Heart left ventricle (tissue), 16 donors: ENCODE measurements at places on chromosomes 1 and 21.

DNA sequence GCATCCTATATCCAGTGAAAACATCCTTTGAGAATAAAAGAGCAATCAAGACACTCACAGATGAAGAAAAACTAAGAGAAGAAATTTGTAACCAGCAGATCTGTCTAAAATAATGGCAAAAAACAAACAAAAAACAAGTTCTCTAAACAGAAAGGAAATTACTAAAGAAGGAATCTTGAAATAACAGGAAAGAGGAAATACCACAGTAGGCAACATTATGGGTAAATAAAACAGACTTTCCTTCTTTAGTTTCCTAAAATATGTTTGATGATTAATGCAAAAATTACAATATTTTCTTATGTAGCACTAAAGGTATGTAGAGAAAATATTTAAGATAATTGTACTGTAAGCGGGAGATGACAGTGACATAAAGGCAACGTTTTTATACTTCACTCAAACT lies 23.5 kb downstream of the SLC19A1 start:
- peak overlapping the region; percentile 77 for H3K27ac ChIP-seq
- H3K4me3 ChIP-seq: no peak overlapping the region
- H3K27me3 ChIP-seq: no peaks in the 10 kb centered on the region
- DNase-seq: no peak
- no peaks in the 10 kb centered on the region for H3K4me1 ChIP-seq

- no peak overlapping the region for H3K4me3 ChIP-seq
- H3K36me3 ChIP-seq: no peaks in the 10 kb centered on the region
- no peak overlapping the region for H3K27ac ChIP-seq
Measured at GRCh38 chr1:67536957-67537666, 106.9 kb upstream of the SERBP1 start.

- H3K4me1 ChIP-seq: no peaks in the 10 kb centered on the region
- H3K36me3 ChIP-seq: no peaks in the 10 kb centered on the region
- H3K27ac ChIP-seq: no peak overlapping the region
- H3K27me3 ChIP-seq: no peaks in the 10 kb centered on the region
Measured at GRCh38 chr21:18524097-18524880, 120.7 kb upstream of the TMPRSS15 start.

- no peak overlapping the region for H3K27ac ChIP-seq
- no peaks in the 10 kb centered on the region for H3K36me3 ChIP-seq
- peak; percentile 42 for DNase-seq
- H3K4me3 ChIP-seq: no peak overlapping the region
Measured at GRCh38 chr1:110412576-110412975, 5.1 kb upstream of the LAMTOR5 start.

DNA sequence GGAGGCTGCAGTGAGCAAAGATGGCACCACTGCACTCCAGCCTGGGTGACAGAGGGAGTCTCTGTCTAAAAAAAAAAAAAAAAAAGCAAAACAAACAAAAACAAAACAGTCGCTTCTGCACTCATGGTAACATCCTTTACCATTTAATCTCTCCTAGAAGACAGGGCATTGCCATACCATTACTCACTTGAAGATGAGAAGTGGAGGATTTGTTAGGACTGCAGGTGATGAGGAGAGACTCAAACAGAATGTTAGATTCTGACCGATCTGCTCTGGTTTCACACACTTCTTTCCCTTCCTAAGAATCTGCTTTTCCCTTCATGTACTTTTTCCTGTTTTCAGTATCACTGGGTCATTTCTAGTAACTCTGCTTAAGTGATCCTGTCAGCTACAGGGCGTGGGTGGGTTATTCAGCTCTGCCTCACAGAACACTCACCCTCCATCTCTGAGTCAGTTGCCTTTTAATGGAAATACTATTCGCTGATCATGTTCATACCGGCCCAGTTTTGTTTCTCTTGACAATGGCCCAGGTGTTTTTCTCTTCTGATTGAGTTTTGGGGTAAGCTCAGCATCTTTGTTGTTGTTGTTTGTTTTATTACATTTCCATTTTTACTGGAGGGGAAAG lies 148.0 kb upstream of the ERG start:
- no peak overlapping the region for H3K4me3 ChIP-seq
- H3K36me3 ChIP-seq: no peaks in the 10 kb centered on the region
- no peak for DNase-seq
- no peak overlapping the region for H3K27ac ChIP-seq
- no peaks in the 10 kb centered on the region for H3K4me1 ChIP-seq
- H3K27me3 ChIP-seq: no peaks in the 10 kb centered on the region

GRCh38 chr1:183881387-183882131 lies 76.6 kb downstream of the RGL1 start:
- H3K27ac ChIP-seq: peak overlapping the region; percentile 47
- H3K4me3 ChIP-seq: no peak overlapping the region
- DNase-seq: peak; percentile 65
- H3K4me1 ChIP-seq: peaks cover 53% of the 10 kb centered on the region
- no peaks in the 10 kb centered on the region for H3K27me3 ChIP-seq

DNA sequence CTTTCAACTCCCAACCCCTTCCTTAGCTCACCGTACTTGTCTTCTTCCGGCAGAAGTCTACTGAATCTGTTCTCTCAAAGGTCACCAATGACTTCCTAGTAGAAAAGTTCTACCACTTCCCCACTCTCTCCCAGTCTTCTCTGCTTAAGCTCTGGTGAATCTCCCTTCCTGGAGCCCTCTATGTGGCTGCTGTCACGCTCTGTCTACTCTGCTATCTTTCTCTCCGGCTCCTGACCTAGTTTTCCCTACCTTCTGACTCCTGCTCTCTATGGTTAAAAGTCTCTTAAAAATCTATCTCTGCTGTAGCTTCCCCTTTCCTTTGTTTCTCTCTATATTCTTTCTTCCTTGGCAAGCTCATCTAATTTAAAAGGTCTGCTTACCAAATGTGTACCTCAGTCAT lies 350.1 kb upstream of the GREM2 start:
- no peaks in the 10 kb centered on the region for H3K27me3 ChIP-seq
- H3K4me1 ChIP-seq: no peaks in the 10 kb centered on the region
- H3K4me3 ChIP-seq: no peak overlapping the region
- no peak overlapping the region for H3K27ac ChIP-seq
- no peaks in the 10 kb centered on the region for H3K36me3 ChIP-seq

DNA sequence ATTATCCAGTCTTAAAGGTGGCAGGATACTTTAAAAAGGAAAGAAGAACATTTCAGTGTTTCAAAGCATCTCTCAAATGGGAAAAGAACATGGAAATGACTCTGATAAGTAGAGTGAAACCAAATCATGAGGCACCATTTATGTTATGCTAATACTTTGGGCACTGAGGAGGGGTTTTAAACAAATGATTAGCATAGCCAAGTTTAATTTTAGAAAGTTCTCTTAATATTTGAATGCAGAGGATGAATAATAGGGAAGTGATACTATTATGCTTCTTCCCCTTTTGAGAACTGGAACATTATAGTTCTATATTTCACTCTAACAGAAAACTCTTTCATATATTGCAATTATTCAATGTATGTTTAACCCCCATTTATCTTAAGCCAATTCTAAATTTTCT lies 1181.9 kb upstream of the PRMT6 start:
- H3K27ac ChIP-seq: no peak overlapping the region
- H3K36me3 ChIP-seq: no peaks in the 10 kb centered on the region
- H3K27me3 ChIP-seq: no peaks in the 10 kb centered on the region
- H3K4me3 ChIP-seq: no peak overlapping the region
- no peaks in the 10 kb centered on the region for H3K4me1 ChIP-seq
- no peak for DNase-seq

DNA sequence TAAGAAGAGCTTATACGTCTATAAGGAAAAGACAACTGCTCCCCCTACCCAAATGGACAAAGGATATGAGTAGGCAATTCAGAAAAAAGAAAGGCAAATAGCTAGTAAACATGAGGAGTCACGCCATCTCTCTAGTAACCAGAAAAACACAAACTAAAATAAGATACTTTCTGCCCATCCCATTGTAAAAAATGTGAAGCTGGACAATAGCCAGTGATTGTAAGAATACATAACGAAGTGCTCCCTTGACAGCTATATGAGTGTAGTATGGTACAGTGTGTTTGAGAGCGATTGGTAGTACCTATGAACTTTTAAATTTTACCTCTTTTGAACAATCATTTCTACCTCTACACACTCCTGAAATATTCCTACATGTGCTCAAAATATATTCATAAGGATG lies 7.5 kb upstream of the GJA8 start:
- H3K36me3 ChIP-seq: no peaks in the 10 kb centered on the region
- no peak for DNase-seq
- no peak overlapping the region for H3K27ac ChIP-seq
- no peaks in the 10 kb centered on the region for H3K27me3 ChIP-seq
- no peak overlapping the region for H3K4me3 ChIP-seq
- H3K4me1 ChIP-seq: peaks cover 21% of the 10 kb centered on the region

GRCh38 chr1:212256369-212256768 lies 28.8 kb upstream of the PPP2R5A start:
- no peak for DNase-seq
- no peaks in the 10 kb centered on the region for H3K36me3 ChIP-seq
- H3K27me3 ChIP-seq: no peaks in the 10 kb centered on the region
- peak overlapping the region; percentile 81 for H3K27ac ChIP-seq
- H3K4me3 ChIP-seq: no peak overlapping the region

GRCh38 chr21:31893851-31894415 lies 21.1 kb downstream of the HUNK start:
- H3K36me3 ChIP-seq: no peaks in the 10 kb centered on the region
- no peaks in the 10 kb centered on the region for H3K27me3 ChIP-seq
- no peak overlapping the region for H3K4me3 ChIP-seq

DNA sequence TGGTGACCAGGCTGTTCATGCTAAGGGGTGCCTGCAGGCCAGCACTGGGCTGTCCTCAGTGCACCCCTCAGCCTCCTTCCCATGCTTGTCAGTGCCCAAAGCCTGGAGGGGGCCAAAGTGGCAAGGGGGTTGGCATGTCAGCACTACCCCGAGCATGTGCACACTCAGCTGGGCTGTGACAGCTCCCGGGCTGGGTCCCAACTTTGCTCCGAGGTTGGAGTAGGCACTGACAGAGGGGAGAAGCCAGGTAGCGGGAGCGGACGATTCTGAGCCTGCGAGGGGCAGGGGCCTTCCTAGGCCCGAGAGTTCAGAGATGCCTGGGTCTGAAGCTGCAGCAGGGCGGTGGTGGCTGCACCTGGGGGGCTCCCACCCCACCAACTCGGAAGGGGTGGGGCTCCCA lies 119.0 kb downstream of the MAST2 start:
- peaks cover 16% of the 10 kb centered on the region for H3K4me1 ChIP-seq
- no peak overlapping the region for H3K4me3 ChIP-seq
- DNase-seq: peak; percentile 89
- peaks cover 7% of the 10 kb centered on the region for H3K36me3 ChIP-seq
- H3K27ac ChIP-seq: peak overlapping the region; percentile 78

GRCh38 chr1:221794935-221795334 lies 53.0 kb upstream of the DUSP10 start:
- no peak overlapping the region for H3K27ac ChIP-seq
- no peaks in the 10 kb centered on the region for H3K36me3 ChIP-seq
- DNase-seq: no peak
- no peaks in the 10 kb centered on the region for H3K27me3 ChIP-seq

DNA sequence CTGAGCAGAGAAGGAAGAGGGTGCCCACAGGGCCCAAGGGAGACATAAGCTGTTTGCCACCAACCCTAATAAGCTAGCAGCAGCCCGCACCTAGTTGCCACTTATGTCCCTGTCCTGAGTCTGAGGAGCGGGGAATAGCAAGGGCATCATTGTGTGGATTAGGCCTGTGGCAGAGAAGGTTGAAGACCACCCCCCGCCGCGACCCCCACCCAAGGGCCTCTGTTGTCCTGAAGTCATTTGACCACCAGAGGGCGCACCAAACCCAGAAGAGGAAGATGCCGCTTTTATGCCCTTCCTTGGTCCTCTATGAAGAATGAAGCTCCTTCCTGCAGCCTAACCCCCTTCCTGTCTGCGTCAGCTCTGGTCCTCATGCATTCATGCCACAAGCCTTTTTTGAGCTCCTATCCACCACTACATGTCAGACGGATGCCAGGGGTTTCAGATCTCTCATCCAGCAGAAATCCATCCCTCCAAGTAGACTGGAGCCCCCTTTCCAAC lies 16.6 kb downstream of the RHBG start:
- no peaks in the 10 kb centered on the region for H3K4me1 ChIP-seq
- peak; percentile 47 for DNase-seq
- H3K4me3 ChIP-seq: no peak overlapping the region

DNA sequence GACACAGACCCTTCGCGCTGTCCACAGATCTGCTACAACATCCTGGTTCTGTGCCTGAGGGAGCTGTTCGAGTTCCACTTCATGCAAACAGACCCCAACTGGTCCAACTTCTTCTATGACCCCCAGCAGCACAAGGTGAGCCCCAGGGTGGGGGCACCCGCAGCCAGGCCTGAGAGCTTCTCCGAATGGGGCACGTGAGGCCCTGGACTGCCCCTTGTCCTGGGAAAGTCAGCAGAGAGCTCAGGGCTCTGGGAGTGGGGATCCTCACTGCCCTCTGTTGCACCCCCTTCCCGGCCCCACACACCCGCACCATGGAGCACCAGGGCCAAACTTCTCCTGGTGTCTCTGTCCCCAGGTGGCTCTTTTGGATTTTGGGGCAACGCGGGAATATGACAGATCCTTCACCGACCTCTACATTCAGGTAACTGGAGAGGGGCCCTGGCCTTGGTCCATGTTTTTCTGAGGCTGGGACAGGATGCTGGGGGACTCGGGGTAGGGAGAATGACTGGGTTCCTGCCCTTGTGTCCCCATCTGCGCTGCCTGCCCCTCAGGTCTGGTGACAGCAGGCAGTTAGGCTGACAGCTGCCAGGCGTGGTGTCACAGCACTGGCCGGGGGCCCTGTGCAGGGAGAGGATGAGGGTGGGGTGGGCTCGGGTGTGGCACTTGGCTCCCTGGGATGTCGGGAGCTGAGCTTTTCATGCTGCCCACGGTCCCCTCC lies 44.6 kb downstream of the COQ8A start:
- no peak overlapping the region for H3K4me3 ChIP-seq
- H3K27ac ChIP-seq: peak overlapping the region; percentile 79
- H3K36me3 ChIP-seq: no peaks in the 10 kb centered on the region
- H3K27me3 ChIP-seq: no peaks in the 10 kb centered on the region
- DNase-seq: peak; percentile 67

GRCh38 chr1:153426809-153427208 lies 10.5 kb downstream of the S100A7A start:
- H3K4me1 ChIP-seq: no peaks in the 10 kb centered on the region
- H3K27ac ChIP-seq: no peak overlapping the region
- DNase-seq: no peak

DNA sequence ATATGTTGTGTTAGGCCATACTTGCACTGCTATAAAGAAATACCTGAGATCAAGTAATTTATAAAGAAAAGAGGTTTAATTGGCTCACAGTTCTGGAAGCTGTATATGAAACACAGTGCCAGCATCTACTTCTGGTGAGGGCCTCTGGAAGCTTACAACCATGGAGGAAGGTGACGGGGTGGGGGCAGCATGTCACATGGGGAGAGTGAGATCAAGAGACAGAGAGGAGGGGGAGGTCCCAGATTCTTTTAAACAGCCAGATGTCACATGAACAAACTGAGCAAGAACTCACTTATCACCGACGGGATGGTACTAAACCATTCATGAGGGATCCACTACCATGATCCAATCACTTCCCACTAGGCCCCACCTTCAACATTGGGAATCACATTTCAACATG lies 42.6 kb downstream of the TESK2 start:
- H3K36me3 ChIP-seq: no peaks in the 10 kb centered on the region
- no peak overlapping the region for H3K4me3 ChIP-seq
- no peaks in the 10 kb centered on the region for H3K27me3 ChIP-seq
